ENCODE measurements at places on chromosomes 16 and 17.

- no peak for DNase-seq
Measured at GRCh38 chr17:74767111-74767516, 9.0 kb downstream of the NAT9 start.

DNA sequence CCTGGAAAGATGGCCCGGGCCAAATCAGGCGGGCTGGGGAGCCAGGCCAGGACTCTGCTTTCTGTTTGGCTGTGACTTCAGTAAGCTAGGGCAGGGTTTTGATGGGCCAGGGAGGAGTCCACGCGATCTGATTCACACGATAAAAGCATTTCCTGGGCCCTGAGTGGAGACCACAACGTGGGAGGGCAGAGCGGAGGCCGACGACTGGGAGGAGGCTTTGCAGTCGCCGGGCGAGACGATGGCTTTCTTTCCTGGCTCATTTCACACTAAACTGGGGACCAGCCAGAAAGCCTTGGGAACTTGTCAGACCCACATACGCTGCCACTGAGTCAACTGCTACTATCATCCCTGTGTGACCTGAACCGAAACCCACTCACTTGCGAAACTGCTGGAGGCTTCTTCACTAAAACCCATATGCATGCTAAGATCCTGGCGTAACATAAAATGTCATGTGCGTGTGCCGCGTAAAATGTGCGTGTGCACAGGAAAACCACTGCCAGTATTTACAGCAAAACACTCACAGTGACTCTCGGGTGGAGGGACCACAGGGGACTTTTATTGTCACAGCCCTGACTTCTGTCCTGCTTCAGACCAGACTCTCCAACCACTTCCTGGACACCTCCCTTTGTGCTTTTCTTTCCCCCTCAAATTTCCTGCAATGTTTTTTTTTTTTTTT lies 14.2 kb upstream of the RHBDF2 start:
- no peak for DNase-seq

- DNase-seq = no peak
Measured at GRCh38 chr17:76635039-76635438, 8.5 kb downstream of the ST6GALNAC1 start.

- DNase-seq = no peak
Measured at GRCh38 chr17:73719588-73720071, 75.4 kb upstream of the SDK2 start.

- no peak for DNase-seq
Measured at GRCh38 chr16:58284469-58284868, 10.4 kb downstream of the PRSS54 start.

- no peak for DNase-seq
Measured at GRCh38 chr17:8849311-8850041, 18.0 kb downstream of the PIK3R6 start.

Measured in iPS-NIHi11 (cell line).